ENCODE measurements at places on chromosomes 12 and 14.
A peak's percentile ranks its signal among the peaks of the same experiment; 100 is the strongest.

DNA sequence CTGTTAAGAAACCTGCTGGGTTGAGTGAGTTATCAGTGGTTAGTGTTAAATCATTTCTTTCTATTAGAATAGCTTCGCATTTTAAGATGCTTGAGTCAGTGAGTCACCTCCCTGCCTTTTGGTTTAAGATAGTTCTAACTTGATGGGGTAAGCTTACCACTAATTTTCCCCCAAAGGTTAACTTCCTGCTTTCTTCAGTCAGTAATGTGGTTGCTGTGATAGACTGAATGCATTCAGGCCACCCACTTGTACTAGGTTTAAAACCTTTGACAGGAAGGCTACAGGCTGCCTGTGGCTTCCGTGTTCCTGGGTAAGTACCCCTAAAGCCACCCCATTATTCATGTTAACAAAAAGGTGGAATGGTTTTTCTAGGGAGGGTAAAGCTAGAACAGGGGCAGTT, 25.3 kb downstream of the CLEC2A start:
- DNase-seq = peak; percentile 27

DNA sequence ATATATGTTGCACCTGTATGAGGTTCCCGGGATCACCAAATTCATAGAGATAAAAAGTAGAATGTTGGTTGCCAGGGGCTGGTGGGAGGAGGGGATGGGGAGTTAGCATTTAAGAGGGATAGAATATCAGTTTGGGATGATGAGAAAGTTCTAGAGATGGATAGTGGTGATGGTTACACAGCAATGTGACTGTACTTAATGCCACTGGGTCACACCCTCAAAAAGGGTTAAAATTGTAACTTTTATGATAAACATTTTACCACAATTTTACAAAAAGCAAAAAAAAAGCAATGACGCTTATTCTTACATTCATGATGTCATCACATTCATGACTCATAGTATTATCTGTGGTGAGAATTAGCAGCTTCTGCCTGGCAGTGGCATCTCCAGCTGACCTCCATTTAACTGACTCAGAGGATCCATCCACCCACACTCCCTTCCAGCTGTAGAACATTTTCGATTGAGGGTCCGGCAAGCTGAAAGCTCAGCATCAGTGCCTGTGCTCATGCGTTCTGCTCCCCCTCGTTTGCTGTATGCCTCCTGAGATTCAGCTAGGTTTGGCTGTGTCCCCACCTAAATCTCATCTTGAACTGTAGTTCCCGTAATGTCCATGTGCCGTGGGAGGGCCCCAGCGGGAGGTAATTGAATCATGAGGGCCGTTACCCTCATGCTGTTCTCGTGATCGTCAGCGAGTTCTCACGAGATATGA, 64.8 kb upstream of the TMEM260 start:
- DNase-seq = peak; percentile 25

- no peak for DNase-seq
These were observed 120.3 kb upstream of the SOX5 start for GRCh38 chr12:24069532-24070395.

- no peak for DNase-seq
These were observed 13.6 kb downstream of the LRRK2 start for GRCh38 chr12:40238266-40238902.

DNA sequence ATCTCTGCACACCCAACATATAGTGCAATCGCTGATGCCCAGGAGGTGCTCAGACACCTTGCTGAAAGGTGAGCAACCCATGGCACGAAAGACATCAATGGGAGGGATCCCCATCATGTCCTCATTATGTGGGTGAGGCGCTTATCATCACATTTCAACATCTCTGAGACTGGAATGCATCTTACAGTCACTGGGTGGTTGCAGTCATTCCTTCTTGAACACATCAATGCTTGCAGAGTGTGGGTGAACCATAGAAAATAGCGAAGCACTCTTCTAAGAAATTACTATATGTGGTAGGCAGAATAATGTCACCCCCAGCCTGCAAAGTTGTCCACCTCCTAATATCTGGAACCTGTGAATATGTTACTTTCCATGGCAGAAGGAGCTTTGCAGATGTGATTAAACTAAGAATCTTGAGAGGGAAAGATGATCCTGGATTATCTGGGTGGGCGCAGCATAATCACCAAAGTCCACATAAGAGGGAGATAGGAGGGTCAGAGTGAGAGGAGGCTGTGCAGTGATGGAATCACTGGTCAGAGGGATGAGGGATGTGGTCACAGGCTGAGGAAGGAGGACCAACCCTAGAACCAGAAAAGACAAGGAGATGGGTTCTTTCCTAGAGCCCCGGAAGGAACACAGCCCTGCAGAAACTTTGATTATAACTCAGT, 51.2 kb downstream of the GLRX5 start:
- no peak for DNase-seq

DNA sequence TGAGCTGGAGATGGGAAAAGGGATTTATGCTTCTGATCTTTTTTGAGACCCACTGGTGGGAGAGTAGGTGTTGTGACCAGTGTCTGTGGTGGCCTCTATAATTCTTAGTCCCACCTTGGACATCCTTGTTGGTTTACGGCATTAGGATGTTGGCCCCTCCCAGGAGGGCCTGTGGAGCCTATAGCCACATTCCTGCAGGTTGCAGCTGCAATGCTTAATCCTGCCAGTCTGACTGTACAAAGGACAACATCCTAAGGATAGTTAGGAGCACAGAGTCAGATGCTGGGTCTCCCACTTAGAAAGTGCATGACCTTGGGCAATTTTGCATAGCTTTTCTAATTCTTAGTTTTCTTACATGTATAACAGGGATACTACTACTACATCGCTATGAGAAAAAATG, 150.9 kb upstream of the SLC38A2 start:
- DNase-seq = no peak

GRCh38 chr12:124317400-124317799, 22.5 kb downstream of the RFLNA start:
- no peak for DNase-seq

DNA sequence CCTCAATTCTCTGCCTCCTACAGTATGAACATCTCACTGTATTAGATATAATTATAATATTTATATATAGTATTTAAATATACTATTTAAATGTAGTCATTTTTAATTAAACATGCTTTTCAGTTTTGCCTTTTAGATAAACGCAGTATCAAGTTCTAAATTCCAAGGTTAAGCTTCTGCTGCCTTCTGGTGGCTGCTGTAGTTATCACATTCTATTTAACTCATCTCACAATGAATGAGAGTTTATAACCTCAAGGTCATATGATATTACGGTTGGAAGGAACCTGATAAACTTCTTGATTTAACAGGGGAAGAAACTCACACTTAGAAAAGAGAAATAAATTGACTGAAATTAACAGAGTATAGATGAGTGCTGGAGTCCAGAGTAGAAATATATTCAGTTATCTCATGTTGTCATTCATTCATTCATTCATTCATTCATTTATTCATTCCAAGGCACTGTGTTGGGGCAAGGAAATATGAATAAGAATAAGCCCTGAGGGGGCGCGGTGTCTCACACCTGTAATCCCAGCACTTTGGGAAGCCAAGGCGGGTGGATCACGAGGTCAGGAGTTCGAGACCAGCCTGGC, 31.9 kb downstream of the GUCY2C start:
- DNase-seq = no peak

DNA sequence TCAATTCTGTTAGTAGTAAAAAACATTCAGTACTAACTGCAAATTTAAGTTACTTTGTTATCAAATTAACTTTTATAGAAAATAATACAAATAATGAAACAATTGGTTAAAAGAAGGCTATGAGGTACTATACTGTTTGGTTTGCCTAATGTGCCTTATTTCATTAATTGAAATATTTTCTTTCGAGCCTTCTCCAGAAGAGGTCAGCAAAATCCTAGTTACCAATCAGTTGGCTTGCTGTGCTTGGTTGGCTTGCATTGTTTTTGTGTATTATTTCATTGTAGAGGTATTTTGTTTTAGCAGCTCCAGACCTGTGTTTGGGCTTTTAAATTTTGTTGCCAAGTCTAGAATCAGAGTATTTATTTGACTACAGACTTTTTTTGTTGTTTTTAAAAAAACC, 68.5 kb downstream of the AEBP2 start:
- DNase-seq = no peak

GRCh38 chr12:20590570-20590969, 104.6 kb upstream of the SLCO1C1 start:
- no peak for DNase-seq

DNA sequence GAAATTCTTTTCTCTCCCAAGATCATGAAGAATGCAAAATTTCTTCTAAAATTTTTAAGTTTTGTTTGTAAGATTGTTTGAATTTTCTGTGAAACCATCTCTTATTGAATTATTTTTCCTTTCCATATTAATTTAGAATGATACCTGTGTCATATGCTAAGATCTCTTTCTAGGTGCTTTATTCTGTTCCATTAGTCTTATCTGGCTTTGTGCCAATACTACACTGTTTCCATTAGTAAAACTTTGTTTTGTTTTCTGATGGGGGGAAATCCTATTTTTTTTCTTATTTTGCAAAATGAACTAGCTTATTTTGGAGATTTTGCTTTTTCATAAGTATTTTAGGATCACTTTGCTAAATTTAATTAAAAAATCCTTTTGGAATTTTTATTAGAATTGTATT, 193.9 kb downstream of the FUT8 start:
- DNase-seq = no peak

DNA sequence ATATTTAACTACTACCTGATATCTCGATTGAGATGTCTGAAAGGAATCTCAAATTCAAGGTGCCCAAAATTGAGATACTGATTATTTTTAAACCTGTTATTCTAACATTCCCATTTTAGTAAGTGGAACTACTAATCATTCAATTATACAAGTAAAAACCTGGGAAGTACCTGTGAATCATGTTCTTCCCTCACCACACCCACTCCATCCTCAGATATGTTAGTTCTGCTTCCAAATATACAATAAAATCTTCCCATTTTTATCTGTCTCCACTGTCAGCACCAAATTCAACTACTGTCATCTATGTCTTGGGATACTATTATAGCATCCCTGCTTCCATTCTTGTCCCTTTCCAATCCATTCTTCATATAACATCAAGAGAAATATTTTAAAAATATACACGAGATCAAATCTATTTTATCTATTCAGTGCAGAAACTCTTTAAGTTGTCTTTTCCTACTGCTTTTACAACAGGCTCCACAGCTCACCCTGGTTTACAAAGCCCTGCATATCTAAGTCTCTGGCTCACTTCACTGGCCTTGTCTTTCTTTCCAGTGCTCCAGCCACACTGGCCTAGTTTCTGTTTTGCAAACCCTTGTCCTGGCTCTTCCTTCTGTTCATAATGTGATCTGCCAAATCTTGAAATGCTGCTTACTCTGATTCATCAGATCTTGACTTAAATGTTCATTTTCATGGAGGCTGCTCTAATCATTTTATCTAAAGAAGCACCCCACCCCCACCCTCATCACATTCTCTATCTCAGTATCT, 122.3 kb downstream of the PTPRR start:
- no peak for DNase-seq

- DNase-seq = no peak
These were observed 445.7 kb downstream of the DAD1 start for GRCh38 chr14:22143363-22143762.

- DNase-seq = no peak
These were observed 45.8 kb upstream of the ATP23 start for GRCh38 chr12:57895389-57896114.

DNA sequence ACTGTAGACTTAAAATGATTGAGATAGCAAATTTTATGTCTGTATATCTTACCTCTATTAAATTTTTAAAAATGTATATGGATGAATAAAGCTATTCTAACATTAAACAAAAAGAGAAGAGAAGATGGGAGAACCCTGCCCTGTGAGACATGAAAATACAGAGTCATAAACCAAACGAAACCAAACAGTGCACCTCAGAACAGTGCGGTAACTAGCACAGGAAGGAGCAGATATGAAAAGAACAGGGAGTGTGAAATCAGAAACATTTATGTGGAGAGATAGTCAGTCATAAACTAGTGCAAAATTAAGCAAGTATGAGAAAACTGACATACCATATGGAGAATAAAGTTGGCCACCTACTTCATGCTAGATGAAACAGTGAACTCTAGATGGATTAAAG, 135.1 kb downstream of the ERC1 start:
- no peak for DNase-seq

GRCh38 chr12:105523164-105524057, 192.9 kb downstream of the C12orf75 start:
- no peak for DNase-seq

GRCh38 chr12:4991373-4991772, 52.3 kb upstream of the KCNA5 start:
- DNase-seq = no peak

GRCh38 chr14:20690848-20691640, 2.5 kb downstream of the ANG start:
- DNase-seq = peak; percentile 37

DNA sequence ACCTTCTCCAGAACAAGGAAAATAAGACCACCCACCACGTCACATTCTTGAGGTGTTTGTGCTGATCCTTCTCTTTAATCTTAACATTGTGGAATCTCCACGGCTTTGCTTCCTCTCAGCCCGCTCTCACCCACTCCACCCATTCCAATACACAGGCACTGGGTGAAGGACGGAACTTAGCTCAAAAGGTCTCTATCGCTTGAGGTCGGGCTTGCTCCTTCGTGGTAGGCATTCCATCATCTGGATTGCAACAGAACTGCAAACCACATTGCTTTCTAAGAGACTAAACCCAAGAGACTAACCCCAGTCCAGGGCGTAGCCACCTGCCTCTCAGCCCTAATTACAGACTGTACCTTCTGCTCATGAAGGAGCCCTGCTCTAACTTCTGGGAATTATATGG, 24.0 kb upstream of the MDM2 start:
- no peak for DNase-seq

DNA sequence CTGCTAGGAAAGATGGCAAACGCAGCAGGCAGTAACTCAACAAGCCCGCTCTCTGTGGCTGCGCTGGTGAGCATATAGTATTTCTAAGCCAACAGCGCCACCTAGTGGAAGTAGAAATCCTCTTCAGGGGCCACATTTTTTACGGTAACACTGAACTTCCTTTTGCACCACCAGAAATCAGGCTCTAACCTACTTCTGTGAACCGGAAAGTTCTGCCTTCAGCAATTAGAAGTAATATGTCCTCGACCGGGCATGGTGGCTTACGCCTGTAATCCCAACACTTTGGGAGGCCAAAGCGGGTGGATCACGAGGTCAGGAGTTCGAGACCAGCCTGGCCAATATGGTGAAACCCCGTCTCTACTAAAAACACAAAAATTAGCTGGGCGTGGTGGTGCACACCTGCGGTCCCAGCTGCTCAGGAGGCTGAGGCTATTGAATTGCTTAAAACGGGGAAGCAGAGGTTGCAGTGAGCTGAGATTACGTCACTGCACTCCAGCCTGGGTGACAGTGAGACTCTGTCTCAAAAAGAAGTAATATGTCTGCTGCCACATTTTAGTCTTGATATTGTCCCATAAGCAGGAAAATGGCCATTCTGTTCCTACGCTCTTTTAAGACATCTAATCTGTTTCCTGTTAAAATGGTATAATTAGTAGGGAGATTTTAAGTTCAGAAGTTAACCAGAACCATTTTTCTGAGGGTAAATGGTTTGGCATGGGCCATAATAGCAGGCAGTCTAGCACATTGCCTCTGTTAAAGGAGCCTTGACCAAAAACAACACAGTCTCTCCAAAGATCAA, 26.8 kb downstream of the APOBEC1 start:
- peak; percentile 71 for DNase-seq

- DNase-seq = no peak
These were observed 42.0 kb upstream of the KRR1 start for GRCh38 chr12:75553398-75553797.
